ENCODE measurements at places on chromosomes 4 and X.

DNA sequence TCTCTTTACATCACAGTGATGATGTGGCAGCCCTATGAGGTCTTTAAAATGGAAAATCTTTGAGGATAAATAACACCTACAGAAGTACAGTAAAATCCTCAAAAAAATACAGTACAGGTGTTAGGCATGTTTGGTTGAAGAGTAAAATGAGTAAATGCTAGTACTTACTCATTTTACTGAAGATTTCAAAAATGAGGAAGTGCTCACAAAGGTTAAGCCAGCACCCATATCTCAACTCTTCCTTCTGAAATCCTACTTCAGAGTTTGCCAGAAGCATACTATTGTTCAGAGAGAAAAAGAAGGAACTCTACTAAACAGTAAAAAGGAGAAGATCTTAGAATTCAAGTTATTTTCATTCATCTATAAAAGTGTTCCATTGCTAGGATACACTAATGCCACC lies 130.9 kb downstream of the CBR4 start:
- DNase-seq = no peak

DNA sequence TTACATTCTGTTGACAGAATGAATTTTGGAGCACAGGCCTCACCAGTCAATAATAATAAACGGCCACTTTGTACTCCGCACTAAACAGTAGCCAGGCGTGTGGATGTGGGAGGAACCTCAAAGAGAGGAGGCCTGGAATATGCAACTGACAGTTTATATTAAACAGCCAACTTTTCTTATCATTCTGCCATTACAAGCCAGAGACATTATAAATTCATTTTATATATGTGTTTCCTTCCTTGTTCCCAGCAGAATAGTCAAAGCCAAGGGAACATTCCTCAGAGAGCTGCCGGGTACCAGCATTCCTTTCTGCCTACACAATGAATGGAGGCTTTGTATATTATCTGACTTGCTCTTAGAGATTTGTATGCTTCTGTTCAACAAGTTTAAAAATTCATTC lies 436.5 kb upstream of the FTHL17 start:
- no peak for DNase-seq

DNA sequence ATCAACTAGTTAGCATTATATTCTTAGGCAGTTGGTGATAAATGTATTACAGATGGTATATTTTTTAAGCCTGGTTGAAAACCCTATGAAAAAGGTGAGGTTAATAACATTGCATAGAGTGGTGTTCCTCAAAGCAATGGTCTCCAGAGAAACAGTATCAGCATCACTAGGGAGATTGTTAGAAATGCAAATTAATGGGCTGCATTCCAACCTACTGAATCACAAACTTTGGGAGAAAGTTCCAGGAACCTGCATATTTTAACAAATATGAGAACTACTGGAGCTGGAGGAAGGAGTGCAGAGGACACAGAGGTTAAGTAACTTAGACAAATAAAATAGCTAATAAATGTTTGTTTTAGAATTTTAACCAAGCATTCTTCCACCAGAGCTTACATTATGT lies 166.9 kb upstream of the PCDH10 start:
- no peak for DNase-seq

GRCh38 chr4:165667969-165668368 lies 205.1 kb upstream of the TLL1 start:
- no peak for DNase-seq

DNA sequence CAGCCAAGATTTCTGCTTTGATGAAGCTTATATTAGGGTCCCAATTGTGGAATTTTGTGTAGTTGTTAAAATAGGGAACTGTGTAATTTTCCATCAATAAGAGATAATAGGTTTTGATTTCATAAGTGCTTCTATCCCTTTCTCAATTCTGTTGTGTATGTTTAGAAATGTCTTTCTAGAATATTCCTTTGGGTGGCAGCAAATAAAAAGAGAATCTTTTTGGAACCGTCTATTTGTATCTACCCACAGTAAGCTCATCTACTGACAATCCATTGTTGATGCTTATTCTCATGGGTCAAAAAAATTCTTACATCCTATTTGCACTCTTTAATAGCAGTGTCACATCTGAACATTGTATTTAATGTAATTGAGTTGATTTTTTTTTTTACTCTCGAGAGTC lies 61.7 kb downstream of the TMA16 start:
- no peak for DNase-seq

GRCh38 chrX:108130889-108131288 lies 39.3 kb downstream of the ATG4A start:
- DNase-seq = no peak

- no peak for DNase-seq
Measured at GRCh38 chr4:185700048-185700447, 111.9 kb downstream of the SORBS2 start.

GRCh38 chr4:184942444-184943425 lies 75.6 kb upstream of the HELT start:
- no peak for DNase-seq

DNA sequence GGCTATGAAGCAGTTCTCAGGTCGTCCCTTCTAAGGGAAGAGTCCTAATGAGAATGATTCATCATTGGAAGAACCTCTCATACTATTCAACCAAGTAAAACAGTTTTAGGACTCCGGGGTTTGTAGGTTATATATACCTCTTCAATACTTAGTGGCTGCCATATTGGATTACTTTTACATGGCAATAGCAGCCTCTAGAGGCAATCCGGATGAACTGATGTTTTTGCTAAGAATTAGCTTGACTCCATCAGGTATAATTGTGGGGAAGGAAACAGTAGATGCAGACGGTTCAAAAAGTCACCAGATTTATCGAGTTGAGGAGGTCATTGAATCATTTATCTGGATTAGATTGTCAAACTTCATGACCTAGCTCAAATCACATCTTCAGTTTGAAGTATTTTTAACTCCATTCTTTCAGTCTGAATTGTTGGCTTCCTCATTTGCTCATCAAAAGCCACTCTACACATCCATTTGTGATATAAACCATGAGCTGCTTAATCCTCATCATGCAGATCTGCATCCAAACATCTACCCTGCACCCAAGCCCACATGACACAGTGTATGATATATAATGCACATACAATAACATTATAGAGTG lies 28.4 kb downstream of the GUCY1B1 start:
- no peak for DNase-seq

DNA sequence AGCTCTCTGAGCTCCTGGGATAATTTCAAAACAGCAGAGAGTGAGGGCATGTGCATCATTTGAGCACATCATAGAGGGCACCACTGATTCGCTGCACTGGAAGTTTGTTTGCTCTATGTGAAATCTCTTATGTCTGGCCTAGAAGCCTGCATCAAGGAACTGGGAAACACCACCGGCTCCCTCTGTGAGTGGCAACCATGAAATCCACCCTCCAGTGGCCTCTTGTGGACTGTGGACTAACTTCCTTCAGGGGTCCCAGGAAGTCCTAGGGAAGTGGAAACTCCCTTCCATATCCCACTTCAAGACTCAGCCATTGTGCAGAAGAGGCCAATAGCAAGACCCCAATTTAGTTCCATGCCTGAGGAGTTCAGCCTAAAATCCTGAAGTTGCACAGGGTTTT lies 48.0 kb upstream of the IGFBP7 start:
- no peak for DNase-seq

GRCh38 chr4:10521424-10521823 lies 64.2 kb upstream of the ZNF518B start:
- no peak for DNase-seq

GRCh38 chr4:116092961-116093360 lies 979.5 kb upstream of the NDST4 start:
- DNase-seq = no peak

GRCh38 chrX:140525448-140525847 lies 20.6 kb upstream of the SOX3 start:
- no peak for DNase-seq

GRCh38 chrX:150929058-150929457 lies 30.6 kb upstream of the CD99L2 start:
- DNase-seq = no peak

- no peak for DNase-seq
Measured at GRCh38 chr4:90357117-90357710, 230.0 kb downstream of the CCSER1 start.

DNA sequence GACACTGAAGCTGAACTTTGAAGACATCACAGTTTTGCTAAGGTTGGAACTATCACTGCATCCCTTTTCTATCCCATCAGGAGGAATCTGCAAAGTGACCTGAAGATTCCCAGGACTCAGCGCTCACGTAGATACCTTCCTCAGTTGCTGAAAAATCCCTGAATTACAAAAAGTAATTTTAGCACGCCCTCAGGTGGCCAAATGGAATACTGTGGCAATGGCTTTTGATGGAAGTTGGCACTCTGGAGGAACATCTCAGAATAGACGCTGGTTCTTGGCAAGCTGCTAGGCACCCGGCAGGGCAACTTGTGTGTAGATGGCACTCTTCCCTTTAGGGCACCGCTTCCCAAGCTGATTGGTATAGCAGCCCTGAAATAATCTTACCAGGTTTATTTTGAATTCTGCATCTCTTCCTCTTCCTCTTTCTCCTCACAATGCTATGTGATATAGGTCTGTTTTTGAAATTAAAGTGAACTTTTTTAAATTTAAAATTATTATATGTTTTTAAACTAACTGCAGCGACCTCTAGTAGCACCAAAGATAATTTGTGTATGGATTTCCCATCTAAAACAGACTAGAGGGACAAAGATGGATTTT lies 16.3 kb upstream of the ESX1 start:
- no peak for DNase-seq

DNA sequence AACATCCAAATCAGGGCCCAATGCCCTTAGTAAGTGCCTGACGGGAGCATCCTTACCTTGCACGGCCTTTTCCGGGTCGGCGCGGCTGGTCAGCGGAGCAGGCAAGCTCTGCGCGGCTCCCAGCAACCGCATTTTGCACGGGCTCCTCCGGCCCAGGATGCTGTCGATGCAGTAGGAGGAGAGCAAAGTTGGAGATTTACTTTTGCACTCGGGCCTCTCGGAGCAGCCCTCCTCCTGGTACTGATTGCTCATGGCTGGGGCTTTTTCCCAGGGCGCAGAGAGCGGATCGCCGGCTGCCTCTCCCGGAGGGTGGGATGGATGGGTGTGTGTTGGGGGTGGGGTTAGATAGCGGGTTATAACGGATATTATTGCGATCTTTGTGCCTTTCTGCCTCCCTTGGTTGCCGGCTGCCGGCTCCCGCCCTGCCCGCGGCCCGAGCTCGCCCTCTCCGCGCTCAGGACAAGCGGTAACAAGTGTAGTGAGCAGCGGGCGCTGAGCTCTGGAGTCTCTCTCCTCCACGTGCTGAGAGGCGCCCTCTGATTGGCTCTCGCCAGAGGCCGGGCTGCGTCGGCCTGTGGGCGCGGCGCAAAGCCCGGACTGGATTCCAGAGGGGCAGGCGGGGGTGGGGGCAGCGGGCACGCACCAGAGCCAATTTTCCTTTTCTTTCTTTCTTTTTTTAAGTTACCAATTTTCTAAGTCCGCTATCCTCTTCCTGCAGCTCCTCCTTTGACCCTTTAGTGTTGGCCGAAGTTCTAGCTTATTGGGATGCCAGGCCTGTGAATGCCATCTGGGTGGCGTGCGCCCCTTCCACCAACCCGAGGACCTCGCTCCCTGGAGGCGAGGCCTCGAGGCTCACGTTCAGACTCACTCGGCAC lies at the start of gene ARX:
Gene ARX, minus strand, starts transcription at position 480 of the 875 bp plus-strand sequence. Its CDS starts 228 bp downstream, at position 252.
- DNase-seq = no peak

- DNase-seq = no peak
Measured at GRCh38 chr4:48667148-48667547, 112.9 kb downstream of the FRYL start.

- no peak for DNase-seq
Measured at GRCh38 chr4:14151101-14151500, 523.6 kb upstream of the BOD1L1 start.

DNA sequence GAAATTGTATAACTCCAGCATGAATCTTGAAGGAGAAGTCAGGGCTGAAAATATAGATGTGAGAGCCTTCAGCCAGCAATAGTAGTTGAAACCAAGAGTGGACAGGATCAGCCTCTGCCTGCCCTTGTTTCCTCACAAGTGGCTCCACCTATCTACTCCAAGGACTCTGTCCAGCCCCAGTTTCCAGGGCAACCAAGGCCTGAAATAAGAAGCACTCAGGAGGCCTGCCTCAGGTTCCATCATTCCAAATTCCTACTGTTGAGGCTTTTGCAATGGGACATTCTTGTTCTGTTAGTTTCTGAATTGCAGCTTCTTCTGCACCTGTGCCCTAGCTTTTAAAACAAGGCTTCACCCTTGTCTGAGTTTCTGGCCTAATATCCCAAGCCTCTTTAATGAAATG lies 41.6 kb downstream of the TRPC5OS start:
- no peak for DNase-seq

DNA sequence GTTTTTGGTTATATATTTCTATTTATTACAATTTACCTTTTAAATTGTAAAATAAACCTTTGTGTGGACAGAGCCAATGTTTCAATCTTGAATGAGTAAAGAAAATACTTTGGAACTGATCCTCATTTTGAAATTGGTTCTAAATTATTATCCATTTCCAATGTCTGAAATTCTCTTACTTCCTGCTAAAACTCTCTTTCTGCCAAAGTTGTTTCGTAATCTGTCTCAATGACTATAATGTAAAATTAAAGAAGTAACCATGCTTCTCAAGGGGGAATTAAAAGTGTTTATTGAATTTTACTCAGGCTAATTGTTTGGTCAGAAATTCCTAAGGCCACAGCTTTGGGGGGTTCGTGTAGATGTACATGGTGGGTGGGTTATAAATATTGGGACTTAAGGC lies 34.8 kb downstream of the YIPF6 start:
- DNase-seq = no peak

- no peak for DNase-seq
Measured at GRCh38 chrX:139762400-139763183, 54.6 kb upstream of the MCF2 start.

DNA sequence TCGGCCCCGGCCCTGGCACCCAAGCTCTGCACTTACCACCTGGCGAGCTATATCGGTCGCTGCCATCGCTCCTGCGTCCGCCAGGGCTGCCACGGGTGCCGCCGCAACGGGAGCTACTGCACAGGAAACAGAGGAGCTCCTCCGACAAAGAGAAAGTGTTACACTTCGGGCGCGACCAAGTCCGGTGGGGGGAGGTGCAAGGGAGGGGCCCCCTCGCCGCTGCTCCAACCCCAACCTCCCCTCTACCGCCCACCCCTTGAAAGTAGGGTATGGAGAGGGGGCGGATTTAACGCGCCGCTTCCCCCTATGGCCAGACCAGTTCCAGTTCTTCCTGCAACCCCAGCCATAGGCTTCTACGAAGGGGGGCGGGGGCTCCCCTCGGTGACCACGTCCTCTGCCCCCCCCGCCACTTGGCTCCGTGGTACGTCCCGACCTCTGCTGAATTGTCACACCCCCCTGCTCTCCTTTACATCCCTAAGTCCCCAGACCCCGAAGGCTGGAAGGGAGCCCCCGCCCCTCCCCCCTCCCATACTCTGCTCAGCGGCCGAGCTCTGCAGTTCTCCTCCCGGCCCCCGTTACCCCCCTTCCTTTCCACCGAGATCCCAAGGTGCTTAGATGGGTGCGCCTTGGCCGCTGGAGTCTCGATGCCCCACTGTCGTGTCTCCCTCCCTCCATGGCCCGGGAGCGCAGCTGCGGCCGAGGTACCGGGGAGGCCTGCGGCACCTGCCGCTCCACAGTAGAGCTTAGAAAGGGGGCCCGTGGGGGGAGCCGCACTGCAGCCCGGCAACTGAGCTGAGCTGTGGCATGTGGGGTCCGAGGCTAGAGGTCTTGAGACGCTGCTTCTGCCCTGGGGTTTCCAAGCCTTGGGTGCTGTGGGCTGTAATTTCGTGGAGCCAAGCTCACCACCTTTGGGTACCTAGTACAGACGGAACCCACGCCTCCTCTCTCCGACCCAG lies at the start of gene SEPTIN6:
Gene SEPTIN6, minus strand, starts transcription at position 129 of the 956 bp plus-strand sequence. Its CDS starts 63 bp downstream, at position 66.
- peak; percentile 58 for DNase-seq

GRCh38 chrX:111309083-111309482 lies 38.8 kb upstream of the CAPN6 start:
- no peak for DNase-seq

GRCh38 chr4:84814094-84814750 lies 152.3 kb downstream of the WDFY3 start:
- no peak for DNase-seq

- no peak for DNase-seq
Measured at GRCh38 chrX:154775419-154776349, 13.0 kb downstream of the DKC1 start.

Measured in stimulated activated CD4-positive, alpha-beta T cell treated with anti-CD3 and anti-CD28 coated beads, Interleukin-1b, Interleukin-23, amount 100 ng/mL, for 1 hour (primary cell).